Stimulated activated CD8-positive, alpha-beta memory T cell treated with anti-CD3 and anti-CD28 coated beads, Interleukin-7, amount 100 ng/mL, for 24 hours (primary cell): ENCODE measurements at places on chromosomes 2 and 18.

DNA sequence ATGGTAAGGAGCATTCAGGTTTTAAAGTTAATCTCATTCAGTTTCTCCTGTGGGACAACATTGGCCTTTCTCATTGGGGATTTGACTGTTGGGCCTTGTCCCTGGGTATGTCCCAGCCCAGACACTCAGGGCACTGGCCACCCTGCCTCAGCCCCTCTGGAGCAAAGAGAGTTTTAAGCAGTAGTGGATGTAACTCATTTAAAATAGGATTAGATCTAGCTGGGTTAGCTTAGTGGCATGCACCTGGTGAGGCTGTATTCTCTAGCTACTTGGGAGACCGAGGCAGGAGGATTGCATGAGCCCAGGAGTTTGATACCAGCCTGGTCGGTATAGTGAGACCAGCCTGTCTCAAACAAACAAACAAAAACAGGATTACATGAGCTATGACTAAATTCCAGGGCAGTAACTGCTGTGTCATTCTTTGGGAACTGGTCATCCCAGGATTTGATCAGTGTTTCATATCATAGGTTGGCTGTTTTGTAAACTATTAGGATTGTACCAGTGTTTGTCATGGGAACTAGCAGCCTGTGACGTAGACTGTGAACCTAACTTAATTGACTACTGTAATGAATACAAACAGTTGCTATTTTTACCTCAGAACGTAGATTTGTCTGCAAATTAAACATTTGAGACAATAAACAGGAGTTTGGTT lies 12.5 kb downstream of the INPP4A start:
- DNase-seq, result no peak

DNA sequence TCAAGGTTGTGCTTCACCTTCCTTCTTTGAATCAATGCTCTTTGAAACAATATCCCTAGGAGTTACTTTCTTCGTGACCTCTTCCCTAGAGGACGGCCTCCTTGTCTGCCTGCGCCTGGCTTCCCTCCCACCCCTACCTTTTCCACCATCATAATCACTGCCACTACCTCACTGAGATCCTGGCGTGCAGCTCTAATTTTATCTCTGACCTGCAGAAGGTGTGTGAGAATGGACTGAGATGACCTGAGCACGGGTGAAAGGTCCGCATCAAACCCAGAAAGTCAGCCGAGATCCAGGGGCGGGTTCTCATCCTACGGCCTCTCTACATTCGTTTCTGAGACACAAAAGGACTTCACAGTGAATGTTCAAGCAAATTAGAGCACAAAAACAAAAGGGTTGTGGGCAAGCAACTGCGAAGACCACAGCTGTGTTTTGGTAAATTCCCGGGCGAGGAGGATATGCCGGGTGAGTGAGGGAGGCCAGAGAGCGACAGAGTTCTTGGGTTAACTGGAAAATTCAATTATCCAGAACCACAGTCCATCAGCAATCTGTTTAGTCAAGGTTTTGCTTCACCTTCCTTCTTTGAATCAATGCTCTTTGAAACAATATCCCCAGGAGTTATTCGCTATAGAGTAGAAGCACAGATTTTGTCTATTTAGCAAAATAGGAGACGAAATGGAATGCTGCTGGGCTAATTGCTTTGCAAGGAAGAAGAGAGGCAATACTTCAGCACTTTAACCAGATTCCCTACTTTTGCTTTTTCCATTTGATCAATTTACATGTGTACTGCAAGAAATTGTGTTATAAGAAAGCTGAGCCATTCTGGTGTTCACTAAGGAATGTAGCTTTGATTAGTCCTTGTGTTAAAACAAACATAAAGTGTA lies 212.6 kb downstream of the ACKR3 start:
- no peak for DNase-seq

GRCh38 chr2:119231975-119232665 lies 8.5 kb downstream of the STEAP3 start:
- DNase-seq, result no peak

DNA sequence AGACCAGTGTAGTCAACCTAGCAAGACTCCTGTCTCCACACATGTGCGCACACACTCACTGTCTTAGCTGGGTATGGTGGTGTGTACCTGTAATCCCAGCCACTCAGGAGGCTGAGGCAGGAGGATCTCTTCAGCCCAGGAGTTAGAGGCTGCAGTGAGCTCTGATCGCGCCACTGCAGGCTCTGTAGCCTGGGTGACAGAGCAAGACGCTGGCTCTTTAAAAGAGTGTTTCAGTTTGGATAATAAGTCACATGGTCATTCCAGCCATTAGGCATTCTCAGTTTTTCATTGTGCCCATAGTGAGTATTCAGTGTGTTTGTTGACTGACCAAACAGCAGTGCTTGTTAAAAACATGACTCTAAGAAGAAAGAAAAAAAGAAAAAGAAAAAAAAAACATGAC lies 31.0 kb downstream of the RAB10 start:
- DNase-seq, result no peak

GRCh38 chr2:54708584-54709335 lies 14.7 kb upstream of the EML6 start:
- no peak for DNase-seq

DNA sequence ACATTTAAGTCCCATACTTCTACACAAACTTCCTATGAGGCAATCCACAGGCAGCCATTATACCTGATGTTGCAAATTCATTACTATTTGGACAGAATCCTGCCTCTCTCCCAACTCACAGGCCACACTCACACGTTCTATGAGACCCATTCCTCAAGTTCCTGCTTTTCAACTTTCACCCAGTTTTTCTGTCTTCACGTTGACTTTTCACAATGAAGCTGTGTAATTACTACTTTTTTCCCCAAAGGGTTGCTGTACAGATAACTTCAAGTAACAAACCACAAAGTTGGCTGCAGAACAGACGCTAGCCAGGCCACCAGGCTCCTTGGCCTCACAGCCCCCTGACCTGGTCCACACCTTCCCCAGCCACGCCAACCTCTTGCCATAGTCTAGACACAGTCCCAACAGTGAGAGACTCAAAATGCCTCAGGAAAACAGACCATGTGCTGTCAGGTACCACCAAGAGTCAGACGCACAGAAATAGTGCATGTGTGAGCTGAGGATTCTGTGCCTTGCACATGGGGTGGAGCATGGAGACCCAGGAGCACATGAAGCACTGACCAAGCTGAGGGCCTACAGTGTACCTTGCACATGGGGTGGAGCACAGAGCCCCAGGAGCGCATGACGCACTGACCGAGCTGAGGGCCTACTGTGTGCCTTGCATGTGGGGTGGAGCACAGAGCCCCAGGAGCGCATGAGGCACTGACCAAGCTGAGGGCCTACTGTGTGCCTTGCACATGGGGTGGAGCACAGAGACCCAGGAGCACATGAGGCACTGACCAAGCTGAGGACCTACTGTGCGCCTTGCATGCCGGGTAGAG lies 61.0 kb downstream of the EIPR1 start:
- DNase-seq, result no peak

GRCh38 chr2:236888794-236889780 lies 196.6 kb upstream of the COPS8 start:
- DNase-seq, result no peak
